Activated CD4-positive, CD25-positive, alpha-beta regulatory T cell treated with anti-CD3 and anti-CD28 coated beads, Interleukin-2, amount 50 U/mL, for 24 hours (primary cell): ENCODE measurements at places on chromosomes 4 and X.
A peak's percentile ranks its signal among the peaks of the same experiment; 100 is the strongest.

- ATAC-seq: no peak
Observed at GRCh38 chrX:1493412-1493811, 40.7 kb upstream of the ASMTL start.

- peak; percentile 99 for ATAC-seq
Observed at GRCh38 chr4:121041307-121042090, 30.8 kb downstream of the NDNF start.

GRCh38 chr4:115159141-115159540 lies 45.7 kb upstream of the NDST4 start:
- ATAC-seq: no peak

DNA sequence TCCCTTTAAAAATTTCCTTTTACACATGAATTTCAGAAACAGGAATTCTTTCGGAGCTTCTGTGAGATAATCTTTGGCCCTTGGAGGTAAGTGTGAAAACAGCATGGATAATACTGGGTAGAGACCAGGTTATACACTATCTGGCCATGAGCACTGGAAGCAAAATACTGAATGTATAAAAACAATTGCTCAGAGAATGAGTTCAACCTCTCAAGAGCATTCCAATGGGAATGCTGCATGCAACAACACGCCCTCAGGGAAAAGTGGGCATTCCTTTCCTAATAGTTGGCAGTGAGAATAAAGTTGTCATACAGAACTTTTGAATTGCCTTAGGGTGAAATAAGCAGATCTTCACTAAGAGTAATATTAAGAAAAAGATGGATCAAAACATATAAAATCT lies 574.8 kb upstream of the DIPK2B start:
- no peak for ATAC-seq

GRCh38 chr4:73189274-73189810 lies 69.3 kb downstream of the ANKRD17 start:
- ATAC-seq: no peak

DNA sequence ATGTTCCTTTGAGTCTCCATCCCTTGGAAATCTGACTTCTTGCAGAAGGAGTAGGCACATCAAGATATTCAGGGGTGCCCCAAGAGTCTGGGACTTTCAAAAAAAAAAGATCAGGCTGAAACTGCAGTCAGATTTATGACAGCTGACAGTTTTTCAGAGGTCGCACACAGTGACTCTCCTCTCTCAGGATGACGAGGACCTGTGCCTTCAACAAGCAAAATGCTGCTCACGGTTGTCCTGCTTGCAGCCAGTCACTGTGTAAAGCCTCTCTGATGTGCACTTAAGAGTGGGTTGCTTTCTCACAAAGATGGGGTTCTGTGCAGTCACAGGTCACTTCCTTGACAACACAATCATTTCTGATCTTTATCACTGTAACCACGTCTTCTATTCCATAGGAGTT lies 178.2 kb downstream of the PTTG2 start:
- peak; percentile 72 for ATAC-seq
